ENCODE measurements at places on chromosomes 4 and X.

GRCh38 chrX:154408659-154409221 lies 314 bp downstream of the DNASE1L1 start:
- no peak for DNase-seq

DNA sequence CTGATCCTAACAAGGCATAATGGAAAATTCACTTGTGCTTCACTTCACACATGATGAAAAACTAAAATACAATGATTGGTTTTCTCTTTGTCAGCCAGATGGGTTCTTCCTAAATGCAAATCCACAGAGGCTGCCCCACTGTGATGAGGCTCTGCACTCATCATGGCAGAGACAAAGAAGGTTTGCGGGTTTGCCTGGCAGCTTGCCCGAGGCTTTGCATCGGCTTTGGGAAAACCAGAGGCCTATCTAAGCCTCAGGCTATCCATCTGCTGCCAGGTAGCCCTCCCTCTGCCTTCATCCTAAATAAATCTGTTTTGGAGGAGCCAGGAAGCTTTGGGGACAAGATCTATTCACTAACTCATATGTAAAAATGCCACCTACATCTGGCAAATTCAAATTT lies 244.2 kb downstream of the PACRGL start:
- DNase-seq: no peak

DNA sequence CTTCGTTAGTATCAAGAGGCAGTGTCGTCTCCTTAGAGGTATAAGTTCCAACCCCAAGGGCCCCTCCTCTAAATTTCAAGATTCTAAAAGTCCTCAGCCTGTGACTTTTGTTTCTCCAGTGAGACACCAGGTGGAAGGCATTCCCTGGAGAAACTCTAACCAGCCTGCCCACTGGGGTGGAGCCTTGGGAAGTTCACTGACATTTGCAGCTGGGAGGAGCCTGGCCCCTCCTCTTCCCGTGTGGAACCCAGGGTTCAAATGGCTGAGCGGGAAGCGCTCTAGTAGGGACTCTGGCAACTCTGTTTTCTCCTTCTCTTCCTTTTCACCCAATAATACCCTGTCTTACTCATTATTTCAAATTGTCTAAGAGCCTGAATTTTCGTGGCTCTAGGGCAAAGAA lies 325.0 kb downstream of the TLL1 start:
- DNase-seq: no peak

GRCh38 chr4:103773691-103774231 lies 54.0 kb upstream of the TACR3 start:
- DNase-seq: no peak

DNA sequence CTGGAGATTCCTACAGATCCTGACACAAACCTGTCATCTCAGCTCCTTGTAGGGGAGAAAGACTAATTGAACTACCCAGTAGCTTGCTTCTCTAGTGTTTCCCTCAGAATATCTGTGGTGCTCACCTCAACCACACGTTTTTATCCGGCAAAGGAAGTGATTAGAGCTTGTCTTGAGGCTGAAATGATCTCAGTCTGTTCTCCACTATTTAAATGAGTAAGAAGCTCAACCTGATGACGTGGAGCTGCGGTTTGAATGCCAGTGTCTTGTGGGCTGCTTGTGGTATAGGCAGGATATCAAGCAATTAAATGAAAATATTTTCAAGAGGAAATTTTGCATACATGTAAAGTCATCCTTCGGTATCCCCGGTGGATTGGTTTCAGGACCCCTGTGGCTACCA lies 270.2 kb downstream of the TLL1 start:
- peak; percentile 6 for DNase-seq

DNA sequence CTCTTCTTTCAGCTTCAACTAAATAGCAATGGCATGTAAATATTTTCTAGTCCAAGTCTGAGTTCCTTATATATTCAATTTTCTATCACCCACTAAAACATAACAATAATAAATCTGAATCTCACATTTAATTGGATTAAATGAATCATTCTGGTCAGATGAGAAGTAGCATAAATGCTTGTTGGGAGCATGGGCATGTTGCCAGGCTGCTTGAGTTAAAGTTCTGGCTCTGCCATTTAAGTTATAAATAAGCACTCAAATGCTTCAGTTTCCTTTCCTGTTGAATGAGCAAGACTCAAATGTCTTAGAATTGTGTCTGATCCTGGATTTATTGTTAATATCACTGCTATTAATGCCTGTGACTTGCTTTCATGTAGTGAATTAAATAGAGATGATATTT lies 496.3 kb downstream of the STPG2 start:
- DNase-seq: no peak

GRCh38 chr4:156977435-156978160 lies 6.0 kb upstream of the PDGFC start:
- peak; percentile 5 for DNase-seq

DNA sequence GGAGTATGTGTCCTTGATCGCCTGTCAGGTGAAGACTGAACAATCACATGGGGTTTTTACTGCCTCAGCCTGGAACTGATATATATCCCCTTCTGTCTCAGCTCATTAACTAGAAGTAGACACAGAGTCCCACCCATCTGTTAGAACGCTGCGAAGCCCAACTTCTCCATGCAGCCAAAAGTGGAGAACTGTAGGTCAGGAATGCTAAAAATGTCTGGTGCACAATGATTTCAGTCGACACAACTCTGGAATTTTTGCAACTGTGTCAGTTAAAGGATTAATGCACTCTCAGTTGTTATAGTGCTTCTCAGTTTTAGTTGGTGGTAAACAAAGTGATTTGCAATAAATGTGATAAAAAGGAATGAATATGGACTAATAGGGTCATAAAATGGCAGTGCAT lies 287.2 kb downstream of the INPP4B start:
- no peak for DNase-seq

DNA sequence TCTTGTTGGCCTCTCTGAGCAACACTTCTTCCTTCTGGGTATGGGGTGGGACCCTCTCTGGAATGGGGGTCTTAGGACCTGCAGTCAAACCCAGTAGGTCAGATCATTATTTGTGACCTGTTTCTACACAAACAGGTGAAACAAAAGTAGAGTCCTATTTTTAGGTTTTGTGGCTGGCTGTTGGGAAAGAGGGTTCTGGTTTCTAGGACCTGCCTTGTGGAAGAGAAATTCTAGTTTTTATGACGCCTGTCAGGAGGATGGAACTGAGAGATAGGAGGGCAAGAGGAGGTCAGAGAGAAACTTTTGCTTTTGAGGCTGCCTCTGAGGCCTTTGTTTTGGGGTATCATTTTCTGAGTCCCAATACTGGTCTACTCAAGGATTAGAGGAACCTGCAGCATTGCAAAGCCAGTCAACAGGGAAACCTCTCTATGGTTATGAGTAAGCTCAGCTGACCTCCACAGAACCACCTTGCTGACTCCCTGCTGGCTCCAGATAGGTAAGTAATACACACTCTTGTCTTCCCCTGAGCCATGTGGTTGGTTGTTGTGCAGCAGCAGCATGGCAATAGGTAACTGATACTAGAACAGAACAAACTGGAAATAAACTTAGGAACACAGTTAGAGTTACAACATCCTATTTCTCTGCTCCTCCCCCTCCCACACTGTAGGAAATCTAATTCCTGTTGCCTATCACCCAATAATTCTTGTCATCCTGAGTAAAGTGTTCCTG lies 114.7 kb upstream of the VCX3B start:
- DNase-seq: no peak

DNA sequence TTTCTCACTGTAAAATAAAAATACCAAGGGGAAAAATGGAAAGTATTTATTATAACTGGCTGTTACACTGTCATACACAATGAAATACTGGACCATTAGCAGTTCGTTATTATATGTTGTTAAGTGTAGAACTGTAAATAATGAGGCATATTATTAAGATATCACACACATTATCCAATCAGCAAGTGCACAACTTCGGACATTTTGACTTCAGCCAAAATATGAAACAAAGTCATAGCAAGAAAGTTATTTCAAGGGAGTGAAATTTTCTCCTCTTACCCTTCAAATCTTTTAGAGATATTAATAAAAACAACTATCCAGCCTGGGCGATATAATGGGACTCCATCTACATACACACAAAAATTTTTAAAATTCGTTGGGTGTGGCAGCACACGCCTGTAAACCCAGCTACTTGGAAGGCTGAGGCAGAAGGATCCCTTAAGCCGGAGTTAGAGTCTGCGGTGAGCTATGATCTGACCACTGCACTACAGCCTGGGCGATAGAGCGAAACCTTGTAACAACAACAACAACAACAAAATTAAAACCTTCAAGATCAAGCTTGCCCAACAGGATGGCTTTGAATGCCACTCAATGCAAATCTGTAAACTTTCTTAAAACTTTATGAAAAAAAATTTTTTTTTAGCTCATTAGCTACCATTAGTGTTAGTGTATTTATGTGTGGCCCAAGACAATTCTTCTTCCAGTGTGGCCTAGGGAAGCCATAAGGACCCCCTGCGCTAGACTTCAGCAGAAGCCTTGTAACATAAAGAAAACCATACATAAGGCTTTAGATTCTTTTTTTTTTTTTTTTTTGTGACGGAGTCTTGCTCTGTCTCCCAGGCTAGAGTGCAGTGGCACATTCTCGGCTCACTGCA lies 1.3 kb upstream of the CISD2 start:
- no peak for DNase-seq

DNA sequence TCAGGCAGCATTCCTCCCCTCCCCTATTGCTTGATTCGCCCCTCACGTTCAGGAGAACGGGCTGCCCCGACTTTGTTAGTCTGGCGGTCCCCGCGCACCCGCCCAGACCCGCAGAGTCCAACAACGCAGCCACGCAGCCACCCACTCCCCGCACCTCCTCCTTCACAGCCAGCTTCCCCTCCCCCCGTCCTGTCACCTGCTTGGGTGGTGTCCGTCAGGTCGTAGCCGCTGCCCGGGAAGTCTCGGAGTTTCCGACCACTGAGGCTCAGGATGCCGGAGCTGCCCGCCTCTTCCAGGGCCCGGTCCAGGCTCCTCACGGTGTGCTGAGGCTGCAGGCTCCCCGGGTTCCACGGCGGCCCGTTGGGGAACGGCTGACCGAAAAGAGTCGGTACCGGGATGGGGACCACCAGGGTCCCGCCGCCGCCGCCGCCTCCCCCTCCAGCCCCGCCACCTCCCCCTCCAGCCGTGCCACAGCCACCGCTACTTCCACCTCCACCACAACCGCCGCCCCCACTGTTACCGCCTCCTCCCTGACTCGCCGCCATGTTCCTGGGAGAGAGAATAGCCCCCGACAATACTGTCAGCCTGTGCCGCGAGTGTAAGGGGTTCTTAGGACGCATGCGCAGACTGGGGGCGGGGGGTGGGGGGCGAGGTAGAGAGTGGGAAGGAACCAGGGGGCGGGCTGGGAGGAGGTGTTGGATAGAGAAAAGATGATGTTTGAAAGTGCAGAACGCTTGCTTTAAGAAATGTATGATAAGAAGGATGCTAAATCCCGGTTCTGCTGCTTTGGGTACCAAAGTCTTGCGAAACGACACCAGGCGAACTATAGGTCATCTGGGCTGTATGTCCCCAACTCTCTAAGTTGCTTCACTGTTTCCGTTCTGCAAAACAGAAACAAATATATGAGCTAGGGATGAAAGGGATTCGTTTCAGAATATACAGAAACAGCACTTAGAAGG lies at the start of gene LRCH2:
Gene LRCH2, minus strand, starts transcription at position 600 of the 959 bp plus-strand sequence. Its CDS starts 55 bp downstream, at position 545.
- no peak for DNase-seq

GRCh38 chr4:183637461-183637860 lies 21.5 kb downstream of the RWDD4 start:
- DNase-seq: no peak

GRCh38 chrX:10579112-10580011 lies 41.0 kb downstream of the MID1 start:
- no peak for DNase-seq

DNA sequence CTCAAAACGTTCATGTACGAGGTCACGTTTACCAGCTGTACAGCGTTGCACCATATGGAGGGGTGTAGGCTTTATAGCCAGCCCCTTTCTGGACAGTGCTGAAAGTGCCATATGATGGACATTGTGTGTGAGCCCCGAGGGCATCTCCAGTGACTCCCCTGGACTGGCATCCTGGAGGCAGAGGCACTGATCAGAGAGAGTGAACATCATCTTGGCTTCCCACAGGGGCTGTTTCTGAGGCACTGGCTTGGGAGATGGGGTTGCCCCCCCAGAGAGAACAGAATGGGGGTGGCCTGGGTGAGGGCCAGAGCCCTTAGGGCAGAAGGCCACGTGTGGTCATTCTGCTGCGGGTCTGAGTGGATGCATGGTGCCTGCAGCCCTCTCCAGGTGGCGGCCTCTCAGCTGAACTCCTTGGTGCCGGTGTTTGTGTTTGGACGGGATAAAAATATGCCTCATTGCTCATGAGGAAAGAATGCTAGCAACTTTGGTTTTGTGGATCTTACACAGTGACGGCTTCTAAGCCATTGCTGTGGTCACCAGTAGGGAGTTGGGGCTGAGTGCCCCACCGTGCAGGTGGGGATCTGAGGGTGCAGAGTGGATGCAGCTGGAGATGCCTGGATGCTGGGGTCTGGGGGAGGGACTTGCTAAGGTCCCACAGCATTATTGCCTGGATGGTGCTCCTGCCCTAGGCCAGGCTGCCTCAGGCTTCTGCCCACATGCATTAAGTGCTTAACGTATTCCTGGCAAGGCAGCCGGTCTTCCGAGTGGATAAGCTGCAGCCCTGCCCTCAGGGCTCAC lies 3.4 kb downstream of the WFS1 start:
- DNase-seq: no peak

DNA sequence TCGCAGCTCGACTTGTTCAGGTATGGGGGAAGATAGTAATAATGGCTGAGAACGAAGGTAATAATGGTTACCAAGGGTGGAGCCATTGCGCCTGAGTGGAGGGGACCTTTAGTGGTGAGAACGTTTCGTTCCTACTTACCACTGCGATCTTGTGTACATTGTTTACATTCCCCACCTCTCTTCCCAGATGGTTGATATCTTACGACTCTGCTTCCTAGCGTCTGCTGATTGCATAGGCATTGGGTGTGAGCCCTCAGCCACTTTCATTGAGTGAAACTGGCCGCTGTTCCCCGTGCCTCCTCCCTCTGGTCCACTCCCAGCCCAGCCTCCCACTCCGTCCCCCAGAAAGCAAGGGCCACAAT lies 850 bp downstream of the IGBP1 start:
- DNase-seq: no peak

- no peak for DNase-seq
Observed at GRCh38 chrX:78527263-78527662, 131.9 kb downstream of the RTL3 start.

DNA sequence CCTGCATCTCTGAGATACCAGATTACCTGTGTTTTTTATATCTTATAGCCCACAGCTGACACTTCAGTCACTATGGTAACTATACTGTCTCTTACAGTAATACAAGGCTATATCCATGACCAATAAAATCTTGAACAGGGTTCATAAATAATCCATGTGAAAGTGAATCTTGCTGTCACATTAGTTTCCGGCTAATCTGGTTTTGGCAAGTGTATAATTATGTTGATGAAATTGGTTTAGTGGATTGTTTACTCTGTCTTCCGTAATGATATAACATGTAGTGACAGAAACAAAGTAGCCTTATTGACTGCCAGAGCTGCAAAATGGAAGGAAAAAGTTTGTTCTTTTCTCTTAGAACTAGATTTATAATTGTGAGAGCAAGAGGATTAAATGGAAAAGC lies 686.6 kb upstream of the PABPC4L start:
- no peak for DNase-seq

- DNase-seq: no peak
Observed at GRCh38 chr4:128819082-128819742, 9.7 kb downstream of the JADE1 start.

GRCh38 chr4:52157641-52158316 lies 106.7 kb downstream of the SPATA18 start:
- no peak for DNase-seq
